ENCODE measurements at places on chromosomes 11 and 22.

- DNase-seq = peak; percentile 84
Measured at GRCh38 chr11:119533921-119534736, 111.2 kb upstream of the THY1 start.

DNA sequence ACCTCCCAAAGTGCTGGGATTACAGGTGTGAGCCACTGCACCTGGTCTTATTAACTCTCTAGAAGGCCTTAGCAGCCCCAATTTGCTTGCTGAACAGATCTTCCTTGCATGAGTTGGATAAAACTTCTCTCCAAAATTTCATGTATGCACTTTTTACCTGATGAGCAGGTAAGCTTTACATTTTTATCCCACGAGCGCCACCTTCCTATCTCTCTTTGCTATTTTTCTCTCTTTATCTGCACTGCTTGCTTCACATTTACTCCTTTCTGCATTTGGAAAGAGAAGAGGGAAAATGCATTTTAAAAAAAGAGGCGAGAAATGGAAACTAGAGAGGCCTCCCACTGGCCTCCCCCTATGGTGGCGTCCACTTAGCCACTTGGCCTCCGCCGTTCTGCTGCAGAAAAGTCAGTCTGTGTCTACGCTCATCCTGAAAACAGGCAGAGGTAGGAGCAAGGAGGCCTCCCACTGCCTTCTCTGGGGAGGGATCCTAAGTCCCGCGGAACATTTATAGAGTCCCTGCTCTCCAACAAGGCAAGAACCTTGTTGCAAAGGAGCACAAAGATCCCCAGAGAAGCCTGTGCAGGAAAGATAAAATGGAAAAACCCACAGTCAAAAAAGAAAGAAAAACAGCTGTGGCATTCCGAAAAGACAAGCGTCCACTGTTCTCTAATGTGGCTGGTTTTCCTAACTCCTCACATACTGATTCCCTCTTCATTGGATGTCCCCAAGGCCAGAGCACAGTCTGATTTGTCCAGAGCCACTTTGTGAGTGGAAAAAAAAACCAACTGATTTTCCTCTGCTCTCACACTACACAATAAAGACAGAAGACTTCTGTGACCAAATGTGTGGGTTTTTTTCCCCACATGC is 62.2 kb upstream of the INCENP start:
- no peak for DNase-seq

DNA sequence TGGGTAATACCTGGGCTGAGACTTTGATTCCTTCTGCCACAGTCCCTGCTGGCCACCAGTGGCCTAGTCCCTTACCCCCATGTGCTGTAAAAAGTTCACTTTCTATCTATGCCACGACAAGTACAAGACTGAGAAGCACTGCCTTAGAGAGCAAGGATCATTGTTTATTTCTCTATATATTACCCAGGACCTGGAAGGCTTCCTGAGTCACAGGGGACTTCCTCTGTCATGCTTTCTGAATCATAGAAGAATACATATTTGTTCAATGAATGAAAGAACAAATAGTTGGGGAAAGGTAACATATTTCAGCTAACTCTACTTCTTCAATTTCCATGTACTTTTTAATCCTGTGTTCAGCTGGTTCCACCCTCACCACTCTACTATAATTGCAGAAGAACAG is 5.5 kb upstream of the SYT9 start:
- DNase-seq = no peak

GRCh38 chr11:64284962-64285884 is at the start of gene GPR137:
GPR137 (plus strand) TSS chr11:64285848; CDS start chr11:64286525, 677 bp downstream.
- DNase-seq = peak; percentile 96

DNA sequence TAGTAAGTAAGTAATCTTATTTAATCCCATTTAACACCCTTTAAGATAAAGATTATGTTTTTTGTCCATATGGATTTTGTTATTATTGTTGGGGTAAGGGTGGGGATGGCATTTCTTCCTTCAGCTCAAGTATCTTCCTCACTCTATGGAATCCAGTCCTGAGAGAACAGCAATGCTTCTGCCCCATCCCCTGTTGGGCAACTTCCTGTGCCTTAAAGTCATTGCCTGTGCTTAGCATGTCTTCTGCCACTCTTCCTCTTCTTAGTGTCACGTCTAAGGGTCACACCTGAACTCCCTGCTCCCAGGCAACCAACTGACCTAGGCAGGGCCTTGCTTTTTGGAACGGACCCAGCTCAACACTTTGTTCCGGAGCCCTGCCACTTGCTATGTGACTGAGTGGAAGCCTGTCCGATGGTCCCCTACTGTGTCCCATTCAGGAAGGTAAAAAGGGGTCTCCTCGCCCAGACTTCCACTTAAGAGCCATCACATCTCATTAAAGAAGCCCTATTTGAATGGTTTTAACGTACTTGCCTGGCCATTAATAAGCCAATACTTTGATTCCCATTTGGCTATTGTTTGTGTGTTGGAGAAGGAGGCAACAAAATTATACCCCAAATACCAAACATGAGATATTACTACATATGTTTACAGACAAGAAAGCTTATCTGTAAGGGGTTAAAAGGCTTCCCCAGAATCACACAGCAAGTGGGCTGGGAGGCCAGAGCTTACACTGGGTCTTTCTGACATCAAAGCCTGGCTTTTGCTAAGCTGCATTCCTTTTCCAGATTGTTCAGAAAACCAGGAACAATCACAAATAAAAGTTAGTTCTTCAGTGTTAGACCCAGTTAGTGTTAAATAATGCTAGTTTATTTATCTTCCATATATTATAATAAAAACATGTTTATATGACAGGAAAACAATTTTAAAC is 59.2 kb downstream of the RAB38 start:
- DNase-seq = peak; percentile 27

- peak; percentile 46 for DNase-seq
Measured at GRCh38 chr11:115625502-115625901, 121.3 kb upstream of the CADM1 start.

DNA sequence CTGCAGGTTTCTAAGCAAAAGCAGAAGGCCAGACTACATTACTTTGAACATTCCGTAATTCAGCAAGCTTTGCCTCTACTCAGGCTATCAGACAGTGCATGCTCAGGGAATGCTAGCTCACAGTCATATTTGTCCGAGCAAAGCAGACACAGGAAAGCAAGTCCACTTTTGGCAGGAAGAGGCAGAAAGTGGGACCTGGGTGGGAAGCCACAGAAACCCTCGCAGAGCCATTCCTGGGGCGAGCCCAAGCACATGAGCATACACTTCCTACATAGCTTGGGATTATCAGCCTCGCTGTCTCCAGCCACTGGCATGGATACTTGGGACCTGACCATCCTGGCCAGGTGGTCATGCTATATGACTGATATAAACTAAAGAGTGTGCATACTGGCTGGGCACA is 113.3 kb downstream of the TRIM29 start:
- no peak for DNase-seq

GRCh38 chr11:112195951-112196351 is 20.6 kb downstream of the BCO2 start:
- no peak for DNase-seq

DNA sequence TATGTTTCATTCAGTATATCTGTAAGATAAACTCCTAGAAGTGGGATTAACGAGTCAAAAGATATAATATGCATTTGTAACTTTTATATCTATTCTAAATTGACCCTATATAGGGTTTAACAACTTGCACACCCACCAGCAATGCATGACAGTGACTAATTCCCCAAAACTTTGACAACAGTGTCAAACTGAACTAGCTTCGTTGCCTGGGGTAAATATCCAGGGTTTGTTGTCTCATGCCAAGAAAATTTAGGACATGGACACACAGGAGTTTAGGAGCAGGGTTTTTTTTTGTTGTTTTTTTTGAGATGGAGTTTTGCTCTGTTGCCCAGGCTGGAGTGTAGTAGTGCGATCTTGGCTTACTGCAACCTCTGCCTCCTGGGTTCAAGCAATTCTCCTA is 5.1 kb downstream of the SNU13 start:
- no peak for DNase-seq

- peak; percentile 49 for DNase-seq
Measured at GRCh38 chr11:35013514-35014233, 97.3 kb downstream of the PDHX start.

DNA sequence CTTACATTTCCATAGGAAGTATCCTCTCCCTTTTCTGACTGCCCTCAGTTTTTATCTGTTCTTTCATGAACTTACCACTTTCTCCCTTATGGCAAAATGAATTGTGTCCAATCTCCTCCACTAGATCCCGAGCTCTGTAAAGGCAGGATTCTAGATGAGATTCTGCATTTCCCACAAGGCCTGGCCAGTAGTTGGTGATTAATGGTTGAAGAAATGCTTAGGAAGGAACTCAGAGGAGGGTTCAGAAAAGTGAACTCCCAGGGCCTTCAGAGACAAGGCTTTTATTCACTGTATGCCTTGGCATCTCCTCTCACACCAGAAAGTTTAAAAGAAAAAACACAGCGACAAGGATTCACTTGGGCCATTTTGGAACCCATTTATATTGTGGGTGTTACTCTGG is 66.2 kb downstream of the CCDC81 start:
- DNase-seq = no peak

- no peak for DNase-seq
Measured at GRCh38 chr11:102974552-102975280, 19.2 kb upstream of the MMP13 start.

GRCh38 chr11:45929486-45930030 is 7.1 kb downstream of the LARGE2 start:
- no peak for DNase-seq

GRCh38 chr11:13726456-13726855 is 58.0 kb downstream of the FAR1 start:
- DNase-seq = no peak

DNA sequence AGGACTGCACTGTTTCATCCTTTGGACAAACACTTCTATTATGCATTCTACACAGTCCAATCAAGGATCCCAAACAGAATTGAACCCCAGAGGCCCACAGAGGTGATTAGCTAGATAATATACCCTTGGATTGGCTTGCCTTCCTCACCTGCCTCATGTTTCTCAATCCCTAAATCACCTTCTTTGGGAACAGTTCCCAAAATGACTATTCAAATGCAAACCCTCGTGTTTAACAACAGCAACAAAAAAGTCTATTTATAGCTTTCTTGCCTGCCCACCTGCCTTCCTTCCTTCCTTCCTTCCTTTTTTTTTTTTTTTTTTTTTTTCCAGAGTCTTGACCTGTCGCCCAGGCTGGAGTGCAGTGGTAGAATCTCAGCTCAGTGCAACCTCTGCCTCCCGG is 180.0 kb downstream of the CNTN5 start:
- DNase-seq = no peak

- DNase-seq = peak; percentile 89
Measured at GRCh38 chr11:88016392-88017170, 158.7 kb downstream of the RAB38 start.

- DNase-seq = no peak
Measured at GRCh38 chr11:57144531-57145320, 37.0 kb upstream of the LRRC55 start.

GRCh38 chr11:64410404-64410734 is 51.4 kb downstream of the RPS6KA4 start:
- DNase-seq = no peak

- no peak for DNase-seq
Measured at GRCh38 chr11:119572481-119573424, 149.8 kb upstream of the THY1 start.

GRCh38 chr22:17891481-17892167 is 117.4 kb upstream of the BID start:
- no peak for DNase-seq

DNA sequence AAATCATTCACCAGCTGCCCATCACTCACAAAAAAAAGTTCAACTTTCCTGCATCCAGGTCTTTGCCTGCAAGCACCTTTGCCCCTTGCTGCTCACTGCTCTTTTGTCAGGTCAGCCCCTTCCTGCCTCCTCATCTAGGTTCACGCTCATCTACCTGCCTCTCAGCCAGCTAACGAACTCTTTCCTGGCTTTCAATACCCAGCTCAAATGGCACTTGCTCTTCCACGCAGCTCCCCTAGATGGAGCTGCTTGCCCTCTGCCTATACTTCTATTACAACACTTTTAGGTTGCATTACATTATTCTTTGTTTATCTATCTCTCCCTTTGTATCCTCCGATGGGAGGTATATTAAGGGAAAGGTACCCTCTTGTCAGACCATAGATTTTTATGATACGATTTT is 78.9 kb upstream of the TBCEL start:
- DNase-seq = no peak

GRCh38 chr22:45584621-45585436 is 82.1 kb downstream of the FBLN1 start:
- no peak for DNase-seq

- no peak for DNase-seq
Measured at GRCh38 chr11:45860348-45860747, 13.1 kb downstream of the CRY2 start.

GRCh38 chr22:24083361-24083760 is 72.3 kb downstream of the CABIN1 start:
- DNase-seq = no peak

DNA sequence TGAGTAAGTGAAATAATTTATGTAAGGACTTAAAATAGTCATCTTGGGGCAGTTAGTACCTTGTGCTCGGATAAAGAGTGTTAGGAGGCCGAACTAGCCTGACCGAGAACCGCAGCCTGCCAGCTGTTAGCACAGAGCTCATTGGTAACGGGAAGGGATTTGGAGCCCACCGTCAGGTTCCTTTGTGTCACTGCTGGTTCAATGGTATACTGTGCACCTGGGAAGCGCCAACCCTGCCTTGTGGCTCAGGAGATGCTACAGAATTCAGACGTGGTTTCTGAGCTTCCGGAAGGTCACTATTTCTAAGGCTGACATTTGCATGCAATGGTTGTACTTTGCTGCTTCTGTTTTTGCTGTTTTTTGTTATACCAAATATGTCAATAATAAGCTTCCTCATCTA is 403.5 kb downstream of the CADM1 start:
- no peak for DNase-seq

DNA sequence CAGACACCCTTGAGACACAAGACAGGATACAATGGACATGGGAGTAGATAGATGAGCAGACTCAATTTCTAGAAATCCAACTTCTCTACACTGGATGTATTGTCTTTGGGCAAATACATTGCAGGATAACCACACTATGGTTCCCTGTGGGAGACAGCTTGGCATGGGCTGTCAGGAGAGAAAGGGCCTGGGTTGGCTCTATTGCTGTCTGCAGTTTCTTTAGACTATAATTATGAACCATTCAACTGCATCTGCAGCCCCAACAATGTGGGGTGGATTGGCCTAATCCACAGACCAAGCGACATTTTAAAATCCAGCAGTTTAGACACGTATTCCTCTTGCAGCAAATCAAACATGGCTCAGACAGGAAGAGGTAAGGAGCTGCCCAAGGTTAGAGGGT is 60.3 kb downstream of the ETS1 start:
- DNase-seq = no peak

Measured in eye (tissue), 1 donor.